ENCODE measurements at places on chromosomes 13 and 19. TPM values are rescaled to one million over a fixed set of nuclear protein-coding genes. Genes with fewer than 3 reads are reported as not detected.

The PNMA8C gene
- not detected for polyA plus RNA-seq

The MBD3L3 gene
- polyA plus RNA-seq: not detected

The GALP gene
- polyA plus RNA-seq: not detected

GRCh38 chr19:14111486-14111885 is 6.1 kb downstream of the PRKACA start:
- H3K27ac ChIP-seq: no peak overlapping the region
- H3K4me3 ChIP-seq: no peak overlapping the region
- H3K36me3 ChIP-seq: peaks cover 28% of the 10 kb centered on the region
- H3K4me1 ChIP-seq: peaks cover 49% of the 10 kb centered on the region
- DNase-seq: no peak

- peak overlapping the region; percentile 74 for H3K27ac ChIP-seq
- H3K36me3 ChIP-seq: peaks cover under 1% of the 10 kb centered on the region
- H3K4me3 ChIP-seq: no peak overlapping the region
- peaks cover 16% of the 10 kb centered on the region for H3K4me1 ChIP-seq
- no peaks in the 10 kb centered on the region for H3K27me3 ChIP-seq
- DNase-seq: no peak
Measured at GRCh38 chr19:34732612-34733211, 1.3 kb upstream of the ZNF181 start.

- H3K4me1 ChIP-seq: no peaks in the 10 kb centered on the region
- no peaks in the 10 kb centered on the region for H3K36me3 ChIP-seq
- H3K27ac ChIP-seq: no peak overlapping the region
Measured at GRCh38 chr13:97880311-97880675, 73.2 kb upstream of the IPO5 start.

GRCh38 chr19:18097217-18097992 is at the start of gene MAST3:
MAST3 (plus strand) TSS chr19:18097778; CDS start chr19:18097793, 15 bp downstream.
- peaks cover 5% of the 10 kb centered on the region for H3K27me3 ChIP-seq
- no peaks in the 10 kb centered on the region for H3K36me3 ChIP-seq
- H3K4me3 ChIP-seq: peak within 1 kb of the TSS; percentile 81
- DNase-seq: peak; percentile 85
- no peak within 1 kb of the TSS for H3K27ac ChIP-seq

Data from CD14-positive monocyte (primary cell).